ENCODE measurements at places on chromosomes 16 and 17.

- no peak for DNase-seq
Measured at GRCh38 chr16:88883117-88883895, 16.8 kb upstream of the PABPN1L start.

- DNase-seq = no peak
Measured at GRCh38 chr16:27450196-27450549, 48.2 kb downstream of the IL21R start.

DNA sequence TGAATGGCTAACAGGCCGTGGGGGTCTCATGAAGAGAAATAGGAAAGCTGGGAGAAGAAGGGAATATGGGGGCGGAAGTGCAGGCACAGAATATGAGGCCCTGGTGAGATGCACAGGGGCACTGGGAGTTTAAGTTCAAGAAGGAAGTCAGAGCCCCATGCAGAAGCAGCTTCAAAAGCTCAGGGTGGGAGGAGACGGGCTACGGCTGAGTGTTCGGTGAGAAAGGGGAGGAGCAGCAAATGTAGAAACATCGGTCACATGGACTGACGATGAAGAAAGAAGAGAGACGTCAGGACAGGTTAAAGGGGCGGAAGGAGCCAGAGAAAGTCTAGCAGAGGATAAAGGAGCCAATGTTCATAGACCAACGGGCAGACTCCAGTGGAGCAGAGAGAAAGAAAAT, 204.5 kb upstream of the ZFHX3 start:
- no peak for DNase-seq

DNA sequence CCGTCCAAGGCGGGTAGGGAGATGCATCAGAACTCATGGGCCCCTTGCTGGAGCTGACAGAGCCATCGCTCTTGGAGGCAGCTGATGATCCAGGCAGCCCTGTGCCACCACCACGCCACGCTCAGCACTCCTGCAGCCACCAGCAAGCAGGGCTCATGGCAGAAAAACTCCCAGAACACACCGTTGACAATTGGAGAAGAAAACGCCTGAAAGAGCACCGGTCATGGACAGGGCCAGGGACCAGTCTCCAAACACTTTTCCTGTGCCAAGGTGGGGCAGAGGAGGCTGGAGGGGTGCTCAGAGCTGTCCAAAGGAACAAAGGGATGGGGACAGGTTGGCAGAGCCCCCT, 132.2 kb downstream of the FOXL1 start:
- DNase-seq = no peak

DNA sequence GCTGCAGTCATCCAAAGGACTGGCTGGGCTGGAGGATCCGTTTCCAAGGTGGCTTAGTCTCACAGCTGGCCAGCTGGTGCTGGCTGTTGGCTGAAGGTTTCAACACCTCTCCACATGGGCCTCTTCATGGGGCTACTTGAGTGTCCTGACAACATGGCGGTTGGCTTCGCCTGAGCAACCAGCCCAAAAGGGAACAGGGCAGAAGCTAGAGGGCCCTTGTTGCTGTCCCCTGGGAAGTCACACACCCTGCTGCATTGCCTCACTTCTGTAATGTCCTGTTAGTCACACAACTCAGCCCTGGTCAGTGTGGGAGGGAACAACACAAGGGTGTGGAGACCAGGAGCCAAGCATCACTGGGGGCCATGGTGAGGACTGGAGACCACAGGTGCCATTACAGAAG, 36.6 kb downstream of the C16orf78 start:
- no peak for DNase-seq

- DNase-seq = no peak
Measured at GRCh38 chr17:72700226-72700625, 392.3 kb downstream of the SLC39A11 start.

DNA sequence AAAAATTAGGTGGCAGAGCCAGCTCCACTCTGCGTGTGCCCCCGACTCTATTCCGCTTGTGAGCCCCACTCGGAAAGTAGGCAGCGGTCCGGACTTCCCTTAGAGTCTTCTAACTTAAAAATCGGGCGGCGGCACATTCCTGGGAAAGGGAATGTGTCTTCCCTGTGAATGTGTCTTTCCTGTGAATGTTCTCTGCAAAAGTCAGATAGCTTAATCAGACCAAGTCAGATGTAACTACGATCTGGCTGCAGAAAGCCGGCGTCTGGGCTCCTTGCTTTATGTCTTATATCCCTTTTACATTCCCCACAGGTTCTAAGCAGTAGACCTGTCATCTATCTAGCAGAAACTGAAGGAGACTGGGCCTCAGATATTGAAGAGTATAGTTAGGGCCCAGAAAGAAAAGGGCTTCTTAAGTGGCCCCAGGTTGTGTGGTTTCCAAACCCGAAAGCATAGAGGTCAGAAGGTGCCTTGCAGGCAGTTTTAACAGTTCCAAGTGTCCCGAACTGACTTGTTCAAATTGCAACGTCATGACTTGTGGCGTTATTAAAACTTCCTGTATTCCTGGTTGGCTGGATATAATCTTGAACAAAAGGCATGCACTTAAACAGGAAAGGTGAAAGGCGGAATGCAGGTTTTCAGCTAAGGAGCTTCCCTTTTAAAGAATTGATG, 601 bp downstream of the PHKB start:
- DNase-seq = no peak

DNA sequence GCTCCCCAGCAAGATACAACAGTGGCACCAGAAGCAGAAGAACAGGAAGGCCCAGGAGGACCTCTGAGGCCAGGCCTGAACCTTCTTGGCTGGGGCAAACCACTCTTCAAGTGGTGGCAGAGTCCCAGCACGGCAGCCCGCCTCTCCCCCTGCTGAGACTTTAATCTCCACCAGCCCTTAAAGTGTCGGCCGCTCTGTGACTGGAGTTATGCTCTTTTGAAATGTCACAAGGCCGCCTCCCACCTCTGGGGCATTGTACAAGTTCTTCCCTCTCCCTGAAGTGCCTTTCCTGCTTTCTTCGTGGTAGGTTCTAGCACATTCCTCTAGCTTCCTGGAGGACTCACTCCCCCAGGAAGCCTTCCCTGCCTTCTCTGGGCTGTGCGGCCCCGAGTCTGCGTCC, 11.9 kb downstream of the CES3 start:
- DNase-seq = no peak

DNA sequence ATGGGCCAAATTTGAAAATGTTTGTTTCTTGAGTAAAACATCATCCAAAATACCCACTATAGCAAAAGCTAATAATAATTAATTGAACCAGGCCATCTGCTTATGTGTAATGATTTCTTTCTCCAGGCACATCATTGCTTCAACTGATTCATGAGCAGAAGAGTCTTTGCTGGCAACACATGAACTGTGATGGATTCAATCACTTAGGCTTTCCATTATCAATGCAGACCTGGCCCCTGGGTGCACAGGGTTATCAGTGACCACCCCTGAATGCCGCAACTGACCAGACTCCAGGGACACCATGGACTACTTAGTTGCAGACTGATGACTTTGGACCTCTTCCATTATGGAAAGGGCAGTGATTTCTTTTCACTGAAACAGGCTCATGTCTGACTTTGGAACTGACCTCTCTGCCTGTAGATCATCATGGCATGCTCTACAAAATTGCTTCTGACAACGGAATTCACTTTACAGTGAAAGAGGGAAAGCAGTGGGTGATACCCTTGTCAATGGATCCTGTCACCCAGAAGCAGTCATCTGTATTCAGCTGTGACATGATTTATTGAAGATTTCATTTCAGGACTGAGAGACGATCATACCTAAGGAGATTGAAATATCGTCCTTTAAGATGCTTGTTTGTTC, 448.8 kb downstream of the SLC39A11 start:
- no peak for DNase-seq

GRCh38 chr17:48637323-48638260, 11.4 kb upstream of the HOXB9 start:
- no peak for DNase-seq

DNA sequence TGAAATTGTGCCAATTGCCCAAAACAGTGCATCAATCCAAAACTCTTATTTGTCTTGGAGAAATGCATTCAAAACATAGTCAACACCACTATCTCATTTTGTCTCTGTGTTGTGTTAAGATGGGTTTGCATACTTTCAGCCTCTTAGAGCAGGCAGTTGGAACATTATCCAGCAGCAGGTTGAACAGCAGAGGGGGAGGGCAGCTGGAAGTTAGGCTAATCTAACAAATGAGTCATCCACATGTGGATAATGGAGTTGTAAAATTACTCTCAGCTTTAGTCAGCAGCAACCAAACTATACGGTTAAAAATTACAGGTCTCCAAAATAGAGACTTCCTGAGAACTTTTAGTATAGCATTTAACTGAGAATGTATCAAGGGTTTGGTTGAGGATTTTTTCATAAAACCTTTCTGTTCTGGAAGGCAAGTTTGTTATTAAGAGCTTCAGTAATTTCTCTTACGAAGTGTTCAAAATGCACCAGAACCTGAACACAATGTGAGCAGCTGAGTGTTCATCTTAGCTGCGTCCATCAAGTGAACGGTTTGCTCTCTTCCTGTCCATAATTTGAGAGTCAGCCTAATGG, 46.3 kb downstream of the PRKCA start:
- DNase-seq = peak; percentile 58

GRCh38 chr17:37802061-37802595, 57.3 kb upstream of the HNF1B start:
- DNase-seq = no peak

GRCh38 chr16:89078172-89078571, 15.5 kb upstream of the ACSF3 start:
- DNase-seq = no peak

GRCh38 chr17:49861150-49861884, 13.4 kb upstream of the TAC4 start:
- peak; percentile 7 for DNase-seq

DNA sequence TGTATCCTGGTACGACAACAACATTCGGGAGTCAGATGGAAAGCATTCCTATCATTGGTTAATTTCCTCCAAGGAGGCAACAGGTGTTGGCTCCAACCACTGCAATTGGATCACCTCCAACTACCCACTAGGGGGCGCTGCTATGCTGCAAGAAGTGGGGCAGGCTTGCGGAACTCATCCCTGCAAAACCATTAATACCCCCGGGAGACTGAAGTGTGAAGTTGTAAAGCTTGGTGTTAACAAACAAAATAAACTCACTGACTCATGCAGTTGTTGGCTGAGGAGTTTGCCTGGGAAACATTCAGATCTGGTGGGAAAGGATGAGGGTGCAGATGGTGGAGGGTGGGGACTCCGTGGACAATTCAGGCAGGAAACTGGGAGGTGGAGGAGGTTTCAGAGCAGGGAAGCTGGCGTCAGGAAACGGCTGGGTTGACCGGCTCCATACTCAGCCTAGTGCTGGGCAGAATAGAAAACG, 84.9 kb downstream of the HS3ST2 start:
- DNase-seq = peak; percentile 88

- DNase-seq = no peak
Measured at GRCh38 chr17:35117984-35118383, 1.7 kb downstream of the RAD51D start.

GRCh38 chr17:36755586-36755985, 154.2 kb downstream of the MRM1 start:
- peak; percentile 13 for DNase-seq

- no peak for DNase-seq
Measured at GRCh38 chr17:79557276-79558090, 53.4 kb downstream of the RBFOX3 start.

DNA sequence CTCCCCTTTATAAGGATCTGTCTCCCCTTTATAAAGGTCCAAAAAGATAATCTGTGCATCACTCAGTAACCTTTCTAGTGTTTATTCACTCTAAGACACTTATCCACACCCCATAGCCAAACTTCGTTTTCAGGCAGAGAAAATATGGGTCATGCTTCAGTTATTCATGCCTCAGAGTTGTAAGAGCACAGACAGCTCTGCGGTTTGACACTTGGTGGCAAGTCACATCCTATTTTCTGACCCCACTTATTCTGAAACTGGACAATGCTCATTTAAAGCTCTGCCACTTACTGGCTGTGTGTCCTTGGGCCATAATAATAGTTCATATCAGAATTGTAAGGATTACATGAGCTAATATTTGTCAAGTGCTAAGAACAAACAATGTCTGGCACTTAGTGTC, 2.0 kb upstream of the KRTAP2-1 start:
- DNase-seq = no peak

DNA sequence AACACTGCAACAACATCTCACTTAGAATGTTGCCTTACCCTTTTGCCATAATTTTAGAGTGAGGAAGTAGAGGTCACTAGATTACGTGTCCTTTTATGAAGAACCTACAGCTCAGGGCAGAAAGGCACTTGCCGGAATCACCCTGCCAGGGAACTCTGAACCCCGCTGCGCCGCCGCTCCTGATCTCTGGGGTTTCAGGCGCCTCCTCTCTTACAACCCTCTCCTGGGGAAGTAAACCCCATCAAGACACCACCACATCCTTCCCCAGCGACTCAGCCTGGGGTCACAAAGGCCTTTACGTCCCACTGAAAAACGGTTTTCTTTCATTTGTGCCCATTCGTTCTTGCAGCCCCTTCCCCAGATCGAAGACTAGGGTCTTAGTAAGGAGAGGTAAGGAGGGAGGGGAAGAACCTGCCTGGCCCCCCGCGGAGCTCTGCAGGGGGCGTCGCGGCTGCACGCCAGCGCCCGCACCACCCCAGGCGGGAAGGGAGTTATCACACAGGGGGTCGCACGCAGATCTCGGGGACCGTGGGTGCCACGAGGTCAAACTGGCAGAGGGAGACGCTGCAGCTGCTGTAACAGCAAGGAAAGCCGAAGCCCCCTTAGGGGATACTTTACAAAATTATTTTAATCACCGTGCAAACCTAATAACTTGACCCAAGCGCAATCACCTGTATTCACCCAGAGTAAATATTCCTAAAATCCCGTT, 1.0 kb upstream of the HLF start:
- no peak for DNase-seq

- no peak for DNase-seq
Measured at GRCh38 chr16:84291226-84291625, 3.5 kb upstream of the WFDC1 start.

All from DMS153 (cell line).